ENCODE measurements at places on chromosomes 4 and X. TPM values are rescaled to one million over a fixed set of nuclear protein-coding genes. Genes with fewer than 3 reads are reported as not detected.

DNA sequence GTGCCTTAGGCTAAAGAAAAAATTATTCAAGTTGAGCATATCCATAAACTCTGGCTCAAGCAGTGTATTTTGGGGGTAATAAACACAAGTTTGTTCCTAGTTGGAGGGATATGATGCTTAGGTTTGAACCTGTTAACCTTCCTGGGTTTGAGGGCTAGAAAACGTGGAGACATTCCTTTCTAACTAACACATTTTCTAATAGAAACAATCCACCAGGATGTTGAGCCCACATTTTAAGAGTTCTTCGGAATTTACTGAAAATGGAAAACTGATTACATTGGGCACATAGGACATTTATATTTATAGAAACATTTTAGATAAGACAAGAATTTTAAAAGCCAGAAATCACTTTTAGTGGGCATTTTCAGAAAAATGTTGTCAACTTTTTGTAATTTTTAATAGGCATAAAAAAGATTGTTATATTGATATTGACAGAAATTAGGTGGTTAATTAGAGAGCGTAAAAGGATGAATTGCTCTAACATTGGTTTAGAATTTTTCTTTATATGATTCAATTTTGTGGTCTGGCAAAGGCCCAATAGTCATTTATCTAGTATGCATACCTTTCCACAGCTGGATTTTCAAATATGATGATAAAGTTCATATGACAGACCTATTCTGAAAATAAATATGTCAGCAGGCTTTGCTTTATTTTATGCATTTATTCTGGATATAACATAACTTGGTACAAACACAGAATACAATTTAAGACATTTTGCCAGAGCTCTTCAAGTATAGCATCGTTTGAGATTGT, 49.2 kb downstream of the CEP44 start:
- DNase-seq = peak; percentile 63

- DNase-seq = no peak
Observed at GRCh38 chrX:19627533-19627932, 112.2 kb upstream of the MAP3K15 start.

Gene PSAPL1
- polyA plus RNA-seq = not detected

GRCh38 chr4:47933840-47934239, 19.5 kb upstream of the NFXL1 start:
- DNase-seq = no peak
